ENCODE measurements at places on chromosomes 5 and 9.

DNA sequence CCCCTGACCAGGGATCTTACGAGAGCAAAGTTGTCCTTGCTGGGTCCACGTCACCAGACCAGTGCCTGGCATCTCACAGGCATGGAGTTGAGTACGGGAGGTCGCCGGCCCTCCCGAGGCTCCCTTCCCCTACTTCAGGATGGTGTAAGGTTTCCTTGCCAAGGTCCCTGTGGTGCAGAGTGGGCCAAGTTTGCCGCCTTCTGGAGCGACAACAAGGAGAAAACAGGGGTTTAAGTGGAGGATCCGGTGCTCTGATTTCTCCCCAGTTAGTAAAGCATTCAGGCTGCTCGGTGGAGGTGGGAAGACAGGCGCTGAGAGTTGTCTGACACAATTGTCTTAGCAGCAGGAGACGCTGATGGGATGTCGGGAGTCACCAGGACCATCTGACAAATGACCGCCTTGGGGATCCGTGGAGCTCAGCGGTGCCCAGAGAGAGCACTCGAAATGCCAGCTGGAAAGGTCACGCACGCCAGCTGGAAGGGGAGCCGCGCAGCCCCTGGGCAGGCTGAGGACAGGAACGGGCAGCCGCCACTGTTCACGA is 37.3 kb downstream of the ADAMTS2 start:
- DNase-seq, result no peak

GRCh38 chr9:128870128-128870940 is 11.4 kb downstream of the KYAT1 start:
- no peak for DNase-seq

- no peak for DNase-seq
Observed at GRCh38 chr9:95182854-95183563, 134.5 kb downstream of the FANCC start.

- DNase-seq, result no peak
Observed at GRCh38 chr9:128087262-128087661, 19.2 kb downstream of the SLC25A25 start.

- no peak for DNase-seq
Observed at GRCh38 chr9:136264031-136264430, 18.4 kb upstream of the QSOX2 start.

DNA sequence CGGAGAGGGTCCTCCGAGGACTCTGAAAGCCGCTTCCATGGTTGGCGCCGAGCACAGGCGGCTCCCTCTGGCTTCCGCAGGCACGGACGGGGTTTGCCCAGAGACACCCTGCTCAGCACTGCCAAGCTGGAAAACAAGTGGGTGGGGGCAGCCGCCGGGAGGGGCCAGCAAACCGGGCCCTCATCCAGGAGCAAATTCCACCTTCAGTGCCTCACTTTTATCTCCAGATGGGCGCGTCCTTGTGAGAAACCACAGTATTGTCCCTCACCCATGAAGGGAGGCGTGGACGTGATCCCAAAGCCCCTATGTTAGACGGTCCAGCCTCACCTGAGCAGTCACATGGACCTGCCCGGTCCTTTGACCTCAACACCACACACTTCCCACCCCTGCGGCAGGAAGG is 29.0 kb downstream of the MED10 start:
- DNase-seq, result no peak

GRCh38 chr9:38761999-38762398 is 42.1 kb upstream of the FAM240B start:
- DNase-seq, result no peak

GRCh38 chr9:129220771-129221170 is 42.7 kb upstream of the IER5L start:
- no peak for DNase-seq

GRCh38 chr9:27408482-27408881 is 111.5 kb upstream of the EQTN start:
- DNase-seq, result no peak

DNA sequence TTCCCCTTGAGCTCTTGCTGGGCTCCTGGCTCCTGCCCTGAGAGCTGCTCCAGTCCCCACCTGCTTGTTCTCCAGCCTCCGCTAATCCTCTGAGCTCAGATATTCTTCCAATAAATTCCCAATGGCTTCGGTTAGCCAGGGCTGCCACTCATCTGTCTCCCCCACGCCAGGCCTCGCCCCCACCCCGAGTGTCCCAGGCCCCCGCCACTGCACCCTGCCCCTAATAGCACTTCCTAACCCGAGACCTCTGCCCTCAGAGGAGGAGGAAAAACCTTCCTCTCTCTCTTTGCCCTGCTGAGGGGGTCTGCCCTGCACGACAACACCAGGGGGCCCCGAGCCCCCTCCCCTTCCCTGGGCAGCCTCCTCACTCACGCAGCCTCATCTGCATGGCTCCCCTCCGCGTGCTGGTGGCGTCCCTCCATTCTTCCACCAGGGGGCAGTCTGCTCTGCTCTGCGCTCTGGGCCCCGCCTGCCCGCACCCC is 5.4 kb upstream of the LCN15 start:
- peak; percentile 53 for DNase-seq

DNA sequence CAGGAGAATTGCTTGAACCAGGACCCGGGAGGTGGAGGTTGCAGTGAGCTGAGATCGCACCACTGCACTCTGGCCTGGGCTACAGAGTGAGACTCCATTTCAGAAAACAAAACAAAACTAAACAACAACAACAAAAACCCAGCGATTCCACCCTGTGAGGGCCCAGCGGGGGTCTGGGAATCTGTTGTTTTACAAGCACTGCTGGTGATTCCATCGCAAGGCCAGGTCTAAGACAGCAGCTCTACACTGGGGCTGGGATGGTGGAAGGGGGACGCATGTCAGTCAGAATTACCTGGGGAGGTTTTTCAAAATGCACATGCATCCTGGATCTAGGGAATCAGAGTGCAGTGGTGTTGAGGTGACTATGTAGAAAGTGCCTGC is 90.9 kb downstream of the ANKRD55 start:
- DNase-seq, result no peak

DNA sequence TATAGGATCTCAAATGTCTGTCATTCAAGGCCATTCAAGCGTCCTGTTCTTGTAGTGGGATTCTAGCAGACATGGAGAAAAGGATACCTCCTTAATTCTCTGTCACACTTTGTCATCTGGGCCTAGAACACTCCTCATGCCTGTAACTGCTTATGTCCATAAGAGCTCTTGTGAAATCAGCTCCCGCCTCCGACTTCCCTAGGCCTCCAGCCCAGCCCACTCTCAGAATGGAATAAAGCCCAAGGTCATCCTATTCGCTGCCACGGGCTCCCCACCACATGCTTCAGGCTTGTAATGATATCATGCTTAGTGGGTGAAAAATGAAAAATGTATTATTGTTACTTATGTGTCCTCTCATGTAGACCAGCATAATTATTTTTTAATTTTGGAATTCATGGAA is 632.5 kb downstream of the ISL1 start:
- DNase-seq, result no peak

DNA sequence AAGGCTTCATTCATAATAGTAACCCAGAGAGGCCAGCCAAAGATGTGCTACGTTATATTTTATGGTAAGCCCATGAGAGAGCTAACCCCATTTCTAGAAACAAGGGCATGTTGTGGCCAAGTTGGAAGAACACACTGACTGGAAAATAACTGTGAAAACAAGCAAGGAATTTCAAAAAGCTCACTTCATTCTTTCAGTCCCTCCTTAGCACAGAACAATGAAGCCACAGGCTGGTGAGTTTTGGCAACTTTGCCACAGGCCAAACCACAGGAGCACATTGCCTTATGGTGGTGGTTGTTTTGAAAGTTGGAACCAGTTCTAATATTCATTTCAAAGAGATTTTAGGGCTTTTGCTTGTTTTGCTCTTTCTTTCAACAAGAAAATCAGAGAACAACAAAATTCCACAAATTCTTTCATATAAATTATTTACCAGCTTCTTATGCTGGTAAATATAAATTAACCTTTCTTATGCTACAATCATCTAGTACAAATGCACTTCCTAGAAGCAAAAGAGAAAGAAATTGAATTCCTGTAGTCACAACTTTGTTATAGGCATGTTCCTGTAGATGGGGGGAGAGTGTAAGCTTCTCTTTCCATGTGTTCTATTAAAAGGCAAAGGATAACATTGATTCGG is 225.4 kb upstream of the RFX3 start:
- peak; percentile 62 for DNase-seq

DNA sequence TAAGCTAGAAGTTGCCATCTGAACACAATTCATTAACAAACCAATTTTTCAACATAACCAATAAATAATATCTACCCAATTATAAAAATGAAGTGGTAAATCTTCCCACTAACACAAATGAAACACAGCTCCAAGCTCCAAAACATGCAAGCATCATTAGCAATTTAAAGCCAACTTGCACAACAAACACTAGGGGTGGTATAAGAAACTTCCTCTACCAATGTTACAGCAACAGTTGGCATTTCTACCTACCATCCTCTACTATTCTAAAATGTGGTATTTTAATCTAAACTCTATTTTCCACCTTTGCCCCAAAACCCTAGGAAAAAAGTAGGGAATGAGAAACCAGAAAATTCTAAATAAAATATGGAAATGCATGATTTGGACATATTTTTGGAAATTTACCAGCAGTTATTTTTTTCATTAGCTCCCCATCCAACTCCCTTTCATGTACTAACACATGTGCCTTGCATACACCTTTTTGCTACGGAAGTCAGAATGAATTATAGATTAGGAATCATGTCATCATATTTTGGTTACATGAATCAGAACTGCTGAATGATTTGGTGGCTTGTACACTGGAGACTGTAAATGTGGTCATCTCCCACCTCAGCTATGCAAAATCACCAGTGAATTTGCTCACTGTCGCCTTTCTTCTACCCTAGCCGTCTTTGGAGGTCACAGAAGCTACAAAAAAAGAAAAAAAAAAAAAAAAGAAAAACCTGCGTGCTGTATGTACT is 4.1 kb downstream of the NR6A1 start:
- no peak for DNase-seq

DNA sequence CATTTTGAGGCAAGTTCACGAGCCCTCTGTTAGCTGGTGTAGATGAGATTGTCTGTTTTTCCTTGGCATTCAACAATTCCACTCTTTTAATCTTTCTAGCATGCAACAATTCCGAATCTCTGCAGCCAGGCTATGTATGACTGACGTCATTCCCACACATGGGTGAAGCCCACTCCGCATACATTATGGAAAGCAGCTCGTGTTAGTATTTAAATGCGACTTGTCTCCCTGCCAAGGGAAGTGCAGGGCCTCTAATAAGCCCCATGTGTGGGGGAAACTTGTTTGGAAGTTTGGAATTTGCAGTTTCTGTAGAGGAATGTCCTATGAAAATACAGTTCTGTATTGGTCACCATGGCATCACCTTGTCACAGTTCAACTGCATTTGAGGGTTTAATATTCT is 146.0 kb upstream of the FBXL7 start:
- no peak for DNase-seq

- DNase-seq, result peak; percentile 80
Observed at GRCh38 chr9:98097836-98098235, 21.2 kb downstream of the TRIM14 start.

- DNase-seq, result peak; percentile 65
Observed at GRCh38 chr5:43631182-43631910, 28.4 kb downstream of the NNT start.

GRCh38 chr5:1279443-1280151 is 15.3 kb downstream of the TERT start:
- DNase-seq, result no peak

GRCh38 chr9:126980231-126980630 is 65.6 kb downstream of the RALGPS1 start:
- no peak for DNase-seq

DNA sequence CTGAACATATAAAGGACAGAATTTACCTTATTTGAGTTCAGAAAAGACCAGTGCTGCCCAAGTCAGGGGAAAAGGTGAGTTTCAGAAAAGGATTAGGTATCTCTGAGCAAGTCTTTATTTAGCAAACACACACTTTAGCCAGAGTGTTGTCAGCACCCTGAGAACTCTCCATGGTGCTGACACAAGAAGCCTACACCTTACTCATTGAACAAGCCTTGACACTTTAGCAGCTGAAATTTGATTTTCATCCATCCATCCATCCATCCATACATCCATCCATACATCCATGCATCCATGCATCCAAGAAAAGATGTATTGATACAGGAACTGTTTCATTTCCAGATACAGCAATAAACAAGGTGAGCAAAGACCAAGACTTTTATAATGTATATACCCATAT is 311.2 kb downstream of the TRIM32 start:
- no peak for DNase-seq

DNA sequence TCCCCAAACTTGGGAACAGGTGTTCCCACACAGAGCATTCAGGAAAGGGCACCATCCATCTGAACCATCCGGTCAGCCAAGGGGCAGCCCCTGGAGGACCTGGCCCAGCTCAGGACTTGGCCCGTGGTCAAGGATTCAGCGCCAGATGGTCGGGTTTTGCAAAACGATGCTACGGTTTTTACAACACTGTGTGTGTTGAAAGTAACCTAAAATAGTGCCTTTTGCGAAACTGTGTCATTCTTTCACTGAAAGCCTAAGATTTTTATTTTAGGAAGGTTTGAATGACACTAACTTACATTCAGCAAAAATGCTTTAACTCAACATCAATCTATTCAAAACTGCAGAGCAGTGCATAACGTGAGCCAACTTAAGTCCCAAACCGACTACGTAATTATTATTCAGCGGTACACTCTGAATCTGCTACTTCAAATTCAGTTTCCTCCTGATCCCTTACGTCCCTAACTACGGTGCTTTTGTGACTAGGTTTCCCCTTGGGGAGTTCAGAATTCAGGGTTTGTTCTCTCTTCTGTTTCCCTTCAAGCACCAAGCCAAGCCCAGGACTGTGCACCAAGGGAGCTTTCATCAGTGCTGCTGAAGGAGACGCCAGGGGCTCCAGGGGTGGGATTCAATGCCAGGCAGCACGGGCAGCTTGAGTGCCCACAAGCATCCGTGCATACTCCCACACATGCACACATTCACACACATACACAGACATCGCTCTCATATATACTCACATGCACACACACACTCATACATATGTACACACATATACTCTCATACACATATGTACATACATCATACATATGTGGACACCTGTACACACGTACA is 25.8 kb downstream of the LPCAT1 start:
- no peak for DNase-seq

- no peak for DNase-seq
Observed at GRCh38 chr9:21239911-21240310, at the start of gene IFNA14. IFNA14 (minus strand) TSS chr9:21240005; CDS start chr9:21239935, 70 bp downstream.

GRCh38 chr9:132671620-132672412 is 1.6 kb downstream of the GTF3C4 start:
- peak; percentile 23 for DNase-seq

DNA sequence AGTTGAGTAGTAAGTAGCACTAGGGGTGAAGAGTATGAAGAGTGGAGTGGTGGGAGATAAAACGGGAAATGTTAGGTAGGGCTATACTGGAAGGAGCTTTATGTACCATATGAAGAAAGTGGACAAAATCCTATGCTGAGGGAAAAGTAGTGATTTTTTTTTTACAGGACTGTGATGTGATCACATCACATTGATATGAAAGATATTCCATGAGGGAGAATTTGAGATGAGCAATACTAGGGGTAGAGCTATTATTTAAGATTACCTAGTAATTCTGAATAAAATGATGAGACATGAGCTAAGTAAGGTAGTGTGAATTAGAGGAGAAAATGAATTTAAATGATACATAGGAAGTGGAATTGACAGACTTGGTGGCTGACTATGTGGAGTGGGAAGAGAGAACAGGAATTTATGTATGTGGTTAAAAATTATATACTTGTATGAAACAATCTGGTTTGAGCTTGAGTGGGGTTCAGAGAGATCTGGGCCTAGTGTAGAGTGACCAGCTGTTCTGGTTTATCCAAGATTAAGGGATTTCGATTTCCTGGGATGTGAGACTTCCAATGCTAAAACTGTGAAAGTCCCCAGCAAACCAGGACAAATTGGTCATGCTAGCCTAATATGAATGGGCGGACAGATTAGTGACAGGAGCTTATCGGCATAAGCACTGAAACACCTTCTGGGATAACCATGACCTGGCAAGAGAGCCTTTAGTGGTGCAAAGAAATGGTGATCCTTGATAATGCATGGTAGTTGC is 29.3 kb upstream of the STOM start:
- no peak for DNase-seq
